ENCODE measurements at places on chromosomes 12 and 14.

DNA sequence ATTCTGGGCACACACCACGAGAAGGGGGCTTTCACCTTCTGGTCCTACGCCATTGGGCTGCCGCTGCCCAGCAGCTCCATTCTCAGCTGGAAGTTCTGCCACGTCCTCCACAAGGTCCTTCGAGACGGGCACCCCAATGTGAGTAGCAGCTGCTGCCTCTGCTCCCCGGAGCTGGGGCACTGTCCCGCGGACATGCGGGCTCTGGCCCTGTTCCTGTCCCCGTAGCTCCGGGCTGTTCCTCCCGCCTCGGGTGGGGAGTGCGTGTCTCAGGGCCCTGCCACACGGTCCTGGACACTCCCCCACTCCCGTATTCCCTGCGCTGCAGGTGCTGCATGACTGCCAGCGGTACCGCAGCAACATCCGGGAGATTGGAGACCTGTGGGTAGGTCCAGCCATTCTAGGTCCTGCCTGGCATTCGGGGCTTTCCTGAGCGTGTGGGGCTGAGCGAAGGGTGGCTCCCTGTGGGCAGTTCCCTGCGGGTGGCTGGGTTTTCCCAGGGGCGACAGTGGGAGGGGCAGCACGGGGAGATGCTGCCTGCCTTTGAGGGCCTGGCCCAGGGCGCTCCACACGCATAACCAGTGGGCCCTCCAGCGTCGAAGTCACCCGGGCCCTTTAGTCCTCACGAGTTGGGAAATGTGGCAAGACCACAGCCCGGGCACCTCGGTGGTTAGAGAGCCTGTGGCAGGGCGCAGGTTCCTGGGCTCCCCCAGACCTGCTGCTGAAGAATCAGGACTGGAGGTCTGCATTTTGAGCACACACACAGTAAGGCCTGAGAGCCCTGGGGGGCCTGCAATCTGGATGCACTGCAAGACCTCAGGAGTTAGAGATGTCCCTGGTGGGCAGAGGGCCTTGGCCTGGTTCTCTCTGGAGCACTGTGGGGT lies 13.5 kb downstream of the HIP1R start:
- no peak for DNase-seq

- no peak for DNase-seq
These were observed 159.7 kb downstream of the ANKS1B start for GRCh38 chr12:99824900-99825542.

DNA sequence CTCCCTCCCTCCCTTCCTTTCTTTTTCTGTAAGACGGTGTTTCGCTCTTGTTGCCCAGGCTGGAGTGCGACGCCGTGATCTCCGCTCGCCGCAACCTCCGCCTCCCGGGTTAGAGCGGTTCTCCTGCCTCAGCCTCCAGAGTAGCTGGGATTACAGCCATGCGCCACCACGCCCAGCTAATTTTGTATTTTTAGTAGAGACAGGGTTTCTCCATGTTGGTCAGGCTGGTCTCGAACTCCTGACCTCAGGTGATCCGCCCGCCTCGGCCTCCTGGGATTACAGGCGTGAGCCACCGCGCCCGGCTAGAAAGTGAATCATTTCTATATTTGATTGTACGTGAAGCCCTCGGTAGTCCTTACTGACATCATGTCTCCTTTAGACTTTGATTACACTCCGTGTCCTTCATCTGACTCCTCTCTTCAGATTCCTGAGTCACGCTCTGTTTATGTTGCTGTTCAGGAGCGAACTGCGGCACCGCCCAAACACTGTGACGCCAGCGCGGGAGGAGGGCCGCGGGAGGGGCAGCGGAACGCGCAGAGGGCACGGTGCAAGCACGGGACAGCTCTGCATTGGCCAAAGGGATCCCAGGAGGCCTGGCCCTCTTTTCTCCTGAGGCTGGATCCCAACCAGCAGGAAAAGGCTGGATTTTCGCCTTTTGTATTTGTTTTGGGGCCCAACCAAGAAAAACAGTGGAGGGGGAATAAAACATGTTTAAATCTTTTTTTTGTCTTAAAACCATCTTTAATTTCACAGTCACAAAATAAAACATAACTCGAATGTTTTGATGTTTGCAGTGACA lies 538 bp upstream of the GABARAPL1 start:
- DNase-seq = peak; percentile 79

GRCh38 chr12:119593578-119594398 lies at the start of gene TMEM233:
Gene TMEM233 (plus strand): TSS chr12:119593774. CDS start chr12:119593849, 75 bp downstream.
- no peak for DNase-seq

- DNase-seq = no peak
These were observed 22.0 kb upstream of the TMED10 start for GRCh38 chr14:75198291-75198933.

GRCh38 chr12:19130224-19131024 lies 891 bp downstream of the PLEKHA5 start:
- DNase-seq = no peak

- peak; percentile 4 for DNase-seq
These were observed 35.9 kb downstream of the TESC start for GRCh38 chr12:117063162-117063911.

DNA sequence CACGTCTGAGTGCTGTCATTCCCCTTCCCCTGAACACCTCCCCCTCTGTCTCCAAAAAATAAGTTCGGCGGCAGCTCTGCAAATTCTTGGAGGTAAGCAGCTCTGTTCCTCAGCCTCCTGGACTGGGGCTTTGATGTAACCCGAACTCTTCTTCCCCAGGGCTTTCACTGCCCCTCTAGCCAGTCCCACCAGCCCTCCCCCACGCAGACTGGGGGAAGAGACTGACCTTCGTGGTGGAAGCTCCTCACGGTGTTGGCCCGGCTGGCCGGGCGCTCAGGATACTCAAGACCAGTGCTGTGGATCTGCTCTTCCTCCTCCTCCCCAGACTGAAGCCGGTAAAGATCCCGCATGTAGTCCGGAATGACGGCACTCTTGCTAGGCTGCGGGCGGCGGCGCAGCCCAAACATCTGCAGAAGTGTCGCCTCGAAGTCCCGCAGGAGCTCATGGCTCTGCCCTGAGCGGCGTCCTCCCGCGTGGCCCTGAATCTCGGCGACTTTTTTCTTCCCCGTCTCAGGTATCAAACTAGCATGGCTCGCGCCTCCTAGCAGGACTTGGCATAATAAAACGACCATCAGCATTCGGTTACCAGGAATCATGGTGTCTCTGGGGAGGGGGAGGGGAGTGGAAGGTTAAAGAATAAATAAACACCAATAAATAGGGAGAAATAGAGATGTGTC lies 4.9 kb downstream of the BMP4 start:
- DNase-seq = no peak

DNA sequence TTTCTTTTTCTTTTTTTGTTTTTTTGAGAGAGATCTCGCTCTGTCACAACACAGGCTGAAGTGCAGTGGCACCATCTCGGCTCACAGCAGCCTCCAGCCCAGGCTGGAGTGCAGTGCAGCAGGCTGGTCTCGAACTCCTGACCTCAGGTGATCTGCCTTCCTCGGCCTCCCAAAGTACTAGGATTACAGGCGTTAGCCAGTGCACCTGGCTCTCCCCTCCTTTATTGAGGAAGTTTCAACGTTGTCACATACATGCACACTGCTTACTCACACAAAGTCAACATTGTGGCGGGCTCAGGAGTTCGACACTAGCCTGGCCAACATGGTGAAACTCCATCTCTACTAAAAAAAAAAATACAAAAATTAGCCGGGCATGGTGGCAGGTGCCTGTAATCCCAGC lies 32.0 kb downstream of the EAPP start:
- no peak for DNase-seq

GRCh38 chr12:1357711-1358110 lies 236.7 kb downstream of the FBXL14 start:
- no peak for DNase-seq

DNA sequence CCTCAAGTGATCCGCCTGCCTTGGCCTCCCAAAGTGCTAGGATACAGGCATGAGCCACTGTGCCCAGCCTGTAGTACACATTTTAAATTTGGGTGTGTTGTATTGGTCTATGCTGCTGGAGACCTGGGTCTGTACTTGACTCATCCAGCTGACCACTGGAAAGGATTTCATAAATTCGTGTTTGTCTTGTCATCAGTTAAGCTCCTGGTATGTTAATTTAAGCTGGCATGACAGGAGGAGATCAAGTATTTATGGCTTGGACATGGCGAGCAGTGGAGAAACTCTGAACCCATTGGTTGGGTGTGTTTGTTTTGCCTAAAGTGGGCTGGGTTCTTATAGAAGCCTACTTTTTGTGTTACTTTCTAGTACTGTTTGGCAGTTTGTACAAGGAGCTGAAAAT lies 24.2 kb downstream of the YY1 start:
- no peak for DNase-seq

DNA sequence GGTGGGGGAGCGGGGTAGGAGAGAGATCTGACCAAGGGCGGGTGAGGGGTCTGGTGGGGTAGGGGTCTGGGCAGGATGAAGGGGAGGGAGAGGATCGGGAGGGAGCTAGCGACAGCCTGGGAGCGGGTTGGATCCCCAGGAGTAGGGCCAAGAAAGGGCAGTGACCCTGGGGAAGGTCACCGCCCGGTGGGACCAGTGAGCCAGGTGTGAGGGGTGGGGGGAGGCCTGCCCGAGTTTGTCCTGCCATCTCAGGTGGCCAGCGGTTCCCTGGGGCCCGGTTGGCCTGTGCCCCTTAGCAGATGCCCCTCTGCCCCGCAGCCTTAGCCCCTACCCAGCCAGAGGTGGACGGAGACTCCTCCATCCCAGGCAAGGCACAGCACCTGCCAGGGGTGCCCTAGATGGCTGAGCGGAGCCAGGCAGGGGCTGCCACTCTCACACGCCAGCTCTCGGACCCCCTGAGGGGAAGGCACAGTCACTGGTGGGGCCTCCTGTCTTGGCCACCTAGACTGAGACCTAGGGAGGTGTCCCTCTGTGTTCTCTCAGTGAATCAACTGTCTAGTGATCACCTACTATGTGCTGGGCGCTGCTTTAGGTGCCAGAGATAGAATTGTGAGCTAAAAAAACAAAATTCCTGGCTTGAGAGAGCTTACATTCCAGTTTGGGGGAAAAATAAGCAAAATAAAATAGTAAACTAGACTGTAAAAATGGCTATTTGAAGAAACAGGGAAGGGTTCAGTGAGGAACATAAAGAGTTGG lies 629 bp upstream of the TTC7B start:
- no peak for DNase-seq

- no peak for DNase-seq
These were observed 24.3 kb downstream of the SYNDIG1L start for GRCh38 chr14:74401504-74402241.

GRCh38 chr14:92959189-92959531 lies 36.2 kb downstream of the CHGA start:
- no peak for DNase-seq

- DNase-seq = no peak
These were observed 85.9 kb upstream of the NCOR2 start for GRCh38 chr12:124653169-124653931.

DNA sequence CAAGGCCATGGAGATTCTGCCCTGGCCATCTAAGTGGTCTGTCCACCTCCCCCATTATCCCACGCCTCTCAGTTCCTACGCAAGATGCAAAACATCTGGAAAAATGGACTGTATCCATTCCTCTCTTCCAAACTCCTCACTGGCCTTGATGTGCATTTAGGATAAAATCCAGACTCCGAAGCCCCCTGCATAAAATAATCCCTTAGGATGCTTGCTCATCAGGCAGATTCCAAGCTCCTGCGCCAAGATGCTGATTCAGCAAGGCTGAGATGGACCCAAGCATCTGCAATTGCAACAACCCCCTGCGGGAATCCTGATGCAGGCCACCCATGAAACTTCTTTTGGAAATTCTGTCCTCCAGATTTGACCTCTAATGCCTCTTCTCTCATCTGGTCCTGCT lies 81.6 kb downstream of the SPRING1 start:
- DNase-seq = no peak

GRCh38 chr12:144650-145284 lies 69.2 kb downstream of the SLC6A12 start:
- no peak for DNase-seq

DNA sequence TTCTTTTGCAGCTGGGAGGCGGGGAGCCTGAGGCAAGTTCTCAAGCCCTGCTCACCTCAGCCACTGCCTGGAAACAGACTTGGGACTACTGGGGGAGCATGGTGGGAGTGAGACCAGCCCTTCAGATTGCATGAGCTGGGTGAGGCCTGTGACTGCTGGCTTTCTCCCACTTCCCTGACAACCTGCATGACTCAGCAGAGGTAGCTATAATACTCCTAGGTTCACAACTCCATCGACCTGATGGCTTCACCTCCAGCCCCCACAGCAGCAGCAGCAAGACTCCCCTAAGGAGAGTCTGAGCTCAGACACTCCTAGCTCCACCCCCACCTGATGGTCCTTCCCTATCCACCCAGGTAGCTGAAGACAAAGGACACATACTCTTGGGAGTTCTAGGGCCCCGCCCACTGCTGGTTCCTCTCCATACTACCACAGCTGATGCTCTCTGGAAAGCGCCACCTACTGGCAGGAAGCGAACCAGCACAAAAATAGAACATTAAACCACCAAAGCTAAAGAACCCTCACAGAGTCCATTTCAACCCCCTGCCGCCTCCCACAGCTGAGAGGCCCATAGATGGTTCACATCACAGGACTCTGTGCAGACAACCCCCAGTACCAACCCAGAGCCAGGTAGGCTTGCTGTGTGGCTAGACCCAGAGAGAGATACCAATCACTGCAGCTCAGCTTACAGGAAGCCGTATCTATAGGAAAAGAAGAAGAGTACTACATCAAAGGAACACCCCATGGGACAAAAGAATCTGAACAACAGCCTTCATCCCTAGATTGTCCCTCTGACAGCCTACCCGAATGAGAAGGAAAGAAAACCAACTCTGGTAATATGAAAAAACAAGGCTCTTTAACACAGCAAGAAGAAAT lies 68.7 kb downstream of the RPAP3 start:
- DNase-seq = peak; percentile 18

GRCh38 chr12:46450279-46450748 lies 77.7 kb upstream of the SLC38A2 start:
- no peak for DNase-seq

DNA sequence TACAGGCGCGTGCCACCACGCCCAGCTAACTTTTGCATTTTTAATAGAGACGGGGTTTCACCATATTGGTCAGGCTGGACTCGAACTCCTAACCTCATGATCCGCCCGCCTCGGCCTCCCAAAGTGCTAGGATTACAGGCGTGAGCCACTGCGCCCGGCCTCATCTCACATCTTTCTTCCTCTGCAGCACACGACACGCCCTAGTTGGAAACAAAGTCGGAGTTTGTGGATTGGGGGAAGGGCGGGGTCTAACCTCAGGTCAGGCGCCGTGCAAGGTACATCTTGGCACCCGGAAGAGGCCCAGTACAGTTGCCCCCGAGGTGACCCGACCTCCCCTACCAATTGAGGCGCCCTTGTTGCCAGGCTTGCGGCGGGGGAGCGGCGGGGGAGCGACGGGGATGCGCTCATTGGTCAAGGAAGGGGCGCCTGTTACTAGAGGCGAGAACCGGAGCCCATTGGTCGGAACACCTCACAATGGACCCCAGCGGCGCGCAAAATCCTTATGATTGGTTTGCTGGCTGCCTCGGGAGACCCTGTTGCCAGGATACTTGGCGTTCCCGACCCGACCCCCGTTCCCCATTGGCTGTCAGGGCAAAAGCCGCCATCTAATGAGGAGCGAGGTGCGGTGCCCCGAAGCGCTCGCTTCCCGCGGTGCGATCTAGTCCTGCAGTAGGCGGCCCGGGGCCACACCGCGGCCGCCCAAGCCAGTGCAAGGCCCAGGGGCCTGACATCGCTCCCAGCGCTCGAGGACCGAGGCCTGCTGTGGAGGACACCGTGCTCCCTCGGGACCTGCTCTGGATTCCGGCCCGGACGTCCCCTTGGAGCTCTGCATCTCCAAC lies at the start of gene REC8:
Gene REC8, plus strand, starts transcription at position 659 of the 839 bp plus-strand sequence. CDS start 473 bp downstream, outside the sequence.
- DNase-seq = peak; percentile 51

- no peak for DNase-seq
These were observed 183.8 kb downstream of the FOXA1 start for GRCh38 chr14:37411079-37411735.
